Stimulated activated naive B cell treated with anti-CD40 and anti-IgM and Interleukin-4, amounts not matched to agents 10 μg/mL and 1 μg/mL and 100 μg/mL, for 72 hours (primary cell): ENCODE measurements at places on chromosomes 6 and 20.
A peak's percentile ranks its signal among the peaks of the same experiment; 100 is the strongest.

DNA sequence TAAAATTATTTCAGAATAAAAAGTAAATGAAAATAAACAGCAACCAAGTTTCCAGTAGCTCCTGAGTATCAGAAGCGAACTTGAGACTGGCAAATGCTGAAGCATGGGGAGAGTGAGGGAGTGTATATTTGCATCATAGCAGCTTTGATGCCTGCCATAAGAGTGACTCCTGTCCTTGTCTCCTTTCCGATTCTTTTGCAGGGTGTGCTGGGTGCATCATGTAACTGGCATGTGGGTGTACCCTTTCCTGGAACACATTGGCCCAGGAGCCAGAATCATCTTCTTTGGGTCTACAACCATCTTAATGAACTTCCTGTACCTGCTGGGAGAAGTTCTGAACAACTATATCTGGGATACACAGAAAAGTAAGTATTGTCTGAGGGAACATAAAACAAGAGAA, 117.4 kb downstream of the ADAT2 start:
- no peak for DNase-seq

- no peak for DNase-seq
Observed at GRCh38 chr6:19714434-19715166, 122.6 kb upstream of the ID4 start.

GRCh38 chr6:116783852-116784251, 18.3 kb upstream of the FAM162B start:
- no peak for DNase-seq

DNA sequence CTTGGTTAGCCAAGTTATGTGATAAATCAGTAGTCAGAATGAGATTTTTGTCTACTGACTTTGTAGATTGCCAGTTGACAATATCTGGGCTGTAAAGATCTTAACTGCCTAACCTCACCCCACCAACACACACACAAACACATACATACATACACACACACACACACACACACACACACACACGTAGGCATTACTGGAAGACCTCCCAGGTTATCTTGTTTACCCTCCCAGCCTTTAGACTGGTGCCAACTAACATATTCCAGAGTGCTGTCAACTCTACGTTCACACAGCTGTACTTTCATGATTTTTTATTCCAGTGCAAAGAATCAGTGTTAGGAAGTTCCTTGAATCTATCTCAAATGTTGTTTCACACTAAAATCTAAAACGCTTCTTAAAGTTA, 38.9 kb downstream of the BMP5 start:
- DNase-seq: no peak

DNA sequence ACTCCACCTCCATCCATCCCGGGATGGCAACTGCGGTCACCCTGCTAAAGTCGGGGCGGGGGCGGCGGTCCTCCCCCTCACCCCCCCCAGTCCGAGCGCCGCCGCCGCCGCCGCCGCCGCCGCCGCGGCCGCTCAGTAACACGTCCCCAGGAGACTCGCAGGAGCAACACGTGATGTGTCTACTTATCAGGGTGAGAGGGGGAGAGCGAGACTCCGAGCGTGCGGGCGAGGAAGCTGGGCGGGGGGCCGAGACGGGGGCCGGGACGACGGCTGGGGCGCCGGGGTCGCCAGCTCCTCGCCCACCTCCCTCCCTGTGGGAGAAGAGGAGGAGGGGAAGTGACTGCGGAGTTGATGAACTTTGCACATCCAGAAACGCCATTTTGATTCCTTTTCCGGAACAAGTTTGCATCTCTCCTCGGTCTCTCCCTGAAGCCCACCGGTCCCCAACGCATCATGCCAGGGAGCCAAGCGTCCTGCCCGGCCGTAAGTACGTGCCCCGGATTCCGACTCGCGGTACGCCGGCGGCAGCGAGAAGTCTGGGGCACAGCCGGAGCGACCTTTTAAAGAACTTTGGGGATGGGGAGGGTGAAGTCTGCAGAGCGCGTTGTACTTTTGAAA, at the start of gene RREB1:
Gene RREB1, plus strand, starts transcription at position 384 of the 618 bp plus-strand sequence. CDS start 73,951 bp downstream, outside the sequence.
- DNase-seq: peak; percentile 59

GRCh38 chr6:15356179-15356578, 110.3 kb downstream of the JARID2 start:
- no peak for DNase-seq

DNA sequence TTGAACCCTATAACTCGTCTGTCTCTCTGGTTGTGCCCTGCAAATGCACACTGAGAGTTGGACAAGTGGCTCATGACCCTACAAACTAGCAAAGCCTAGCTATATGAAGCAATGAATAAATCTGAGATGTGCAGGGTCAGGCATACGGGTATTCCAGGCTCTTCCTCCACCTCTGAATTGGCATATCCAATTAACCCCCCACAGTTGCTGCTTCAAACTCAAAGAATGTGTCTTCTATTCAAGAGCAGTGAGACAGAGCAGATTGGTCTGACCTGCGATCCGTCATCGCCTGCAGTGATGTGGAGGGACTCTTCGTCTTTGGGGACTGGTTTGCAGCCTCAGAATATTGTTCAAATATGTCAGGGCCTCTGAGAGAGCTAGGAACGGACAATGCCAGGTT, 59.8 kb downstream of the LAMP5 start:
- no peak for DNase-seq

GRCh38 chr6:143877584-143878271, 13.5 kb downstream of the ZC2HC1B start:
- DNase-seq: no peak

DNA sequence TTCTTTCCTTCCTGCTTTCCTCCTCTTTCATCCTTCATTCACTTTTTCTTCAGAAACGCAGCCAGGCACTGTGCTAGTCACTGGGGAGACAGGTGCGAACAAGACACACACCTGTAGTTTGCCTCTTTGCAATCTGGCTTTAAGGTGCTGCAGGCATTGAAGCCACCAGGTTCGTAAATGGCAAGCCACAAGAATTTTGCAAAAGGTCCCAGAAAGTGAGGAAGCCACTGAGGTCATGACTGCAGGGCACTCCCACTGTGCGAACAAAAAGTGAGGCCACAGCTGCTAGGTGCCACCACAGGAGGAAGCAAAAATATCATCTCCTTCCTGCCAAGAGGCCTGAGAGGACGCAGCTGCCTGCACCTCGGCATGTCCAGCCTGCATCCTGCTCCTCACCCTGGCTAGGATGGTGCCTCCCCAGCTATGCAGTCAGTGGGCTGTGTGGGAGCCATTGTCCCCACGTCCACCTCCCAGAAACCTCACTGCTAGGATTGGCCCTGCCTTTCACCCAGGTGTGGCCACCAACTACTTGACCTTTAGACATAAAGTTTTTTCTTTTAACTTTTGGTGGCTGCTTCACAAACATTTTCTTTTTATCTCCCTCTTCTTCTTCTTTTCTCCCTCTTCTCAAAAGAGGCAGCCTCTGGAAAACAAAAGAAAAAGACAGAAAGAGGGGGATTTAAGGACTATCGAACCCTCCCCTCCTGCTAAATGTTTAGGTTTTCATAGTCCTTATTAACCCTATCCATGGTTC, 230.8 kb downstream of the BCAS1 start:
- peak; percentile 76 for DNase-seq

DNA sequence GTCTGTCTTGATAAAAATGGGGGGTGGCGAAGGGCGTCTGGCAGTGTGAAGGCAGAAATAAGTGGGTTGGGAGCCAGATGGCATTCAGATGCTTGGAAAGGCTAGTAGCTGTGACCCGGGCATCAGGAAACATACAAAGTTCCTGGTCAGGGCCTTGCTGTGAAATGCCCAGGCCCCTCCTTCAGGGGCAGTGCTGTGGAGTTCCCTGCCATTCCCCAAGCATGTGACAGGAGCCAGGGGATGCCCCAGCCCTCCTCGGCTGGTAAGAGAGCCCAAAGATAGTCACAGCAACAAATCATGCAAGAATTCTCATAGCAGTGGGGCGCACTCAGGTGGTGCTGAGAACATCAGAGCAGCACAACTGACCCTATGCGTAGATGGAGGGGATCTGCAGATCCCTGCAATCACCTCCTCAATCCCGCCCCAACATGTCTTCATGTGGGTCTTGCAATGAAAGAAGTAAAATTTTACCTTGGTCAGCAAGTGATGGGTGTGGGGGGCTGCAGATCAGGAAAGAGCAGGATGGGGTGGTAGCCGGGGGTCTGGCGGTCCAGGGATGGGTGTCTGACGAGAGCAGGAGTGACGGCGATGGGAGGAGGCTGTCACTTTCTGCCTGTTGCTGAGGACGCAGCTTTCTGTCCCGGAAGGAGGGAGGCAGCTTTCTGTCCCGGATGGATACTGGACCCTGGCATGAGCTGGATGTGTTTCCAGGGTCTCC, 39.5 kb downstream of the SLC22A1 start:
- no peak for DNase-seq

DNA sequence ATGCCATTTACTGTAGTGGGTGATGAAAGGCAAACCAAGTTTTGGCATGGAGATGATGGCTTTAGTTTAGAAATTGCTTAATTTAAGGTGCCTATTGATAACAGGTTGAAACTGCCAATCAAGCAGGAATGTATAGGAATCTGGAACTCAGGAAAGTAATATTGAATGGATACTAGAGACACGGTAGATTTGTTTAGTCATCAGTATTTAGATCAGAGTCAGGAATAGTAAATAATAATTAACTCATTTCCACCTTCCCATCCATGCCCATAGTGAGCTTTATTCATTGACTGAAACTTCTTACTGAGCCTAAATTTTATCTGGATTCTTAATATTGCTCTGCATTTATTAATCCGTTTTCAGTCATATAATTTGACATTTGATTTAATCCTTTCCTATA, 500.3 kb downstream of the NKAIN2 start:
- DNase-seq: no peak

- no peak for DNase-seq
Observed at GRCh38 chr6:119138906-119139541, 60.6 kb upstream of the FAM184A start.

GRCh38 chr20:51720854-51721253, 47.3 kb downstream of the ATP9A start:
- no peak for DNase-seq

DNA sequence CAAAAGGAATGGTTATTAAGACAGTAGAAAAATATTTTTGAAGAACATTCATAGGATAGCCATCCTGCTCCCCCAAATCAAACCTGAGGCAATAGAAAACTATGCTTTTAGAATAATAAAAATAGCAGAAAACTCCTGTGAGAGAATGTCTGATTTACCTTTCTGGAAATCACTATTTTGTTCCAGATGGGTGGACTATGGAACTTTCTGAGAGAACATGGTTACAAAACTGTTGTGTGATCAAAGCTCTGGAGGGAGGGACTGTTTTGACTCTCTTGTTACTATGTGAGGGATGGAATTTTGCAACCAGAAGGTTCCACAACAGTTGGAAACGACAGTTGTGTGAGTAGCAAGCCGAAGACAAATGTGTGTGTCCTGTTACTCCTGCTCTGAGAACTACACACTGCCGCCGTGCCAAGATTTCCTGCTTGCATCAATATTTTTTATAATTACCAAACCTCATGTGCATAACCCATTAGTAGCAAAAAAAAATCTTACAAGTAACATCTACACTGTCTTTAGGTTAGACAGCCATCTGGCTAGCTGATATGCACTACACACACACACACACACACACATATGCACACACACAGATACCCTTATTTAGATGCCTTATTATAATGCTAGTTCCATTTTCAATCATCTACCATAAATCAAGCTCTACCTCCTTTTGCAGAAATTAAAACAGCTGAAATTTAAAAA, 11.0 kb upstream of the HIVEP1 start:
- DNase-seq: no peak

GRCh38 chr6:38213251-38213658, 393.7 kb downstream of the ZFAND3 start:
- DNase-seq: no peak

GRCh38 chr6:38973178-38974057, 75.2 kb upstream of the GLP1R start:
- DNase-seq: peak; percentile 24

DNA sequence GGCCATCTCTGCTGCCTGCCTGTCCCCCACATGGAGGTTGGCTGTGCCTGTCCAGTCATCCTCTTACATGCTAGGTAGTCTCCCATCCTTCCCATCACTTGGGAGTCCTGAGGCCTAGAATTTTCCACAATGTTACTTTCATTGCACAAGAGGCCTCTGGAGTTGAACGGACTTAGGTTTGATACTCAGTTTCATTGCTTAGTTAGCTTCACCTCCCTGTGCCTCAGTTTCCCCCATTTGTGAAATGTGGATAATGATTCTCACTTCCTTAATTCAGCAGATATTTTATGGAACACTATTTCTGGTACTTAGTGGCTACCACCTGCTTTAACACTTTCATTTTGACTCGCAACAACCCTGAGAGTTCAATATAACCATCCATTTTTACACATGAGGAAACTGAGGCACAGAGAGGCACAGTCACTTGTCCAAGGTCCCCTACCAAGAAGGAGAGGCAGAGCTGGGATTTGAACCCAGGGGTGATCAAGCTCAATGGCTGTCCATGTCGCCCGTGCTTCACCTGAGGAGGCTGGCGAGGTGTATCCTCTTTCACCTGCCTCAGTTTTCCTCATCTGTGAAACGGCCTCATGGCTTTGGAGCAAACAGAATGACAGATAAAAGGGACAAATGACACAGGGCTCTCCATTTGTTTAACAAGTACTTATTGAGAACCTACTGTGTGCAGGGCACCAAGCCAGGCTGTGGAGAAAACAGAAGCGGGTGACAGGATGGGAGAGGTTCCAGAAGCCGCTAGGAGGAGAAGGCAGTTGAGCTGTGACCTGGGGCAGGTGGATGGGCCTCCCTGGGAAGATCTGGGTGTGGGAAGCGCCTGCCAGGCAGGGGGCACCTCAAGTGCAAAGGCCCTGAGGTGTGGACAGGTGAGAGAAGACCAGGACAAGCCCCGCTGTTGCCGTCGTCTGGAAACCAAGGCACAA, 154.3 kb upstream of the PTPN1 start:
- DNase-seq: no peak
